ENCODE measurements at places on chromosomes 2 and 18.
A peak's percentile ranks its signal among the peaks of the same experiment; 100 is the strongest.

- no peak for DNase-seq
Observed at GRCh38 chr2:240589375-240589774, 2.8 kb downstream of the CAPN10 start.

DNA sequence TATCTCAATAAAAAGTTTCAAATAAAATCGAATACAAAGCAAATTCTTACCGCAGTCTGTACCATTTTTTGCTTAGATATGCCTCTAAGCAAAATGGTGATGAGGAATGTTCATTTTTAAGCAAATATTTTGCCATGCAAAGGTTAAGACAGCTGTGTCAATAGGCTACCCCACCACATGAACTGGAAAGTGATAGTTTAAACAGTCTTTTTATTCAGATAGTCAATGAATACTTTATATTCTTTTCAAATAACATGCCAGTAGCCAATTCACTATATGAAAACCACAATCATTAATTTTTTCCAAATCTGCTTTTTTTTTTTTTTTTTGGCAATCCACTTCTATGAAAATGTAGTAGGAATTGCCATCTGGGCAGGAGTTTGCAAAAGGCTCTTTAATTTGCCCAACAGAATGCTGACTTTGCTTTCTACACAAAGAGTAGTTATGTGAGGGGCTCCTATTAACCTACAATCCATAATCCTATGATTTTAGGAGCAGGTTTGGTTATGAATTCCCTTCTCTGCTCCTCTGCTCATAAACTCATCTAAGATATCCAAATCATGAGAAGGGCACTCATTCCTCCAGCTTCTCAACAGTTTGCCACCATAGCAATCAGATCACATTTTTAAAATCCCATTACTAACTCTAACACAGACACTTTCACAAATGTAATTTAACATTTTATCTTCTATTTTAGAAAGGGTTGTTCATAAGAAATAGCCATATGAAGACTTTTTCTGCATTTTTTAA, 69.2 kb downstream of the SLC40A1 start:
- DNase-seq: no peak

DNA sequence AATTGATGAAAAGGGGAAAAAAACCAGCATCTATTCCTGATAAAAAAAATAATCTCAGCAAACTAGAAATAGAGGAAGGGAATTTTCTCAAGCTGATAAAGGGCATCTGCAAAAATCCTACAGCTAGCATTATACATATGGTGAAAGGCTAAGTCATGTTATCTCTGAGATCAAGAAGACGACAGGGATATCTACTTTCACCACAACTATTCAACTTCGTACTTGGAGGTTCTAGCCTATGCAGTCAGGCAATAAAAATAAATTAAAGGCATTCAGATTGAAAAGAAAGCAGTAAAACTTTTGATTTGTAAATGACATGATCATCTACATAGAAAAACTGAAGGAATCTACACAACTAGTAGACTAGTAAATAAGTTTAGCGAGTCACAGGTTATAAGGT, 58.2 kb downstream of the CAB39 start:
- DNase-seq: no peak

DNA sequence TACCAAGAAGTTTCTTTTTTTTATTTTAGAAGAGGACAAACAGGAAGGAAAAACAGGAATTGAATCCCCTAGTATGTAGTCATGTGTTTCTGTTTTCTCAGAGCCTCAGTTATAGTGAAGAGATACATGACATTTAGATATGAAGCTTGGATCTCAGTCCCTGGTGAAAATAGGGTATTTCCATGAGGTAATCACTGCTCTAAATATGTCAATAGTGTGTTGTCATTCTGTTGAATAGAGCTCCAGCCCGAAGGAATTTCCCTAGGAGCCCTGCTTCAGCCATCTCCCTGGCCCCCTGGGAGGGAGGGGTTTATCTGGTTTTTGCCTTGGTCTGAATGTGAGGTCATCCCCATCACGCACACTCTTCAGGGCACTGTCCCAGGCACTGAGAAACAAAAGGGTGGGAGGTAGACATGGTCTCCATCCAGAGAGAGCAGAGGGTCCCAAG, 47.1 kb upstream of the REL start:
- DNase-seq: no peak

DNA sequence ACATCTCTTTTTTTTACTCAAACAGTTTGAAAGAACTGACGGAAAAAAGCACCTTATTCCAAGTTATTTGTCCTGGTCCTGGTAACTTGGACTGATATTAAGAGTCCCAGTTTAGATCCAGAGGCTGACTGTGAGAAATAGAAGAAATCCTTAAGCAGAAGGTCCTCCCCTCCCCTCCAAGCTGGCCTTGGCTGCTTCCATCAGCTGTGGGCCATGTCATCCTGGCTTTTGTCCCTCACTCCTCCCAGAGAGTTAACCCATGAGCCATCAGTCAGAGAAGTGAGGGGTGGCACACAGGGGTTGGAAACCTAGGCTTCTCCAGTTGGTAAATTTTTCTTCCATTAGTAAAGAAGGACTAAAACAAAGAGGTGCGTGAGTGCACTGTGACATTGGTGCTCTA, 9.7 kb upstream of the NAPG start:
- DNase-seq: no peak

DNA sequence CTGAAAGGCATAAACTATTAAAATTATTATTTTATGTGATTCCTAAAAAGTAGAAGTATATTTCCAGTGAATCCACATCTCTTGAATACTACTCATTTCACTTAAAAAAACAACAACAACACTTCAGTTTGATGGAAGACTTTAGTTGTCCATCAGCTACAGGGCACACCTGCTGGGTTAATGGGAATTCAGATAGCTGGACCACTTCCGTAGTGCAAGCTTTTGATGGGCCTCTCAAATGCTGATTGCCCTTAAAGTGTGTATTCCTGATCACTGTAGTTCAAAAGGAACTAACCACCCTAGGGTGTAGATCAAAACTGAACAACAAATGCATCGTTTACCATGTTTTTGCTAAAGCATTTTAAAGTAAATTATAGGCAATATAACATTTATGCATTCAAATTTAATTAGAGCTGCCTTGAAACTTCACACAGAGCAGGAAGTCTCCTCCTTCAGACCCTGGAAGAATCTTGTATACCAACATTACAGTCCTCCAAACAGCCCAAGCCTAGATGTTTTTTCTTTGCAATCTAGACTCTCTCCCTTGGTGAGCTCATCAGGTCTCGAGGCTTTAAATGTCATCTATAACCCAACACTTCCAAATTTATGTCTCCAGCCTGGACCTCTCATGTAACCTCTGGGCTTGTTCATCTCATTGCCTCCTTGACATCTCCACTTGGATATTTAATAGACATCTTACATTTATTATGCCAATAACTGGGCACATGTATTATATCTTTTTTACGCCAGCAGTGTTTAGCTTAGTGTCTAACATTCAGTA, 510.1 kb upstream of the SLC39A10 start:
- no peak for DNase-seq

- no peak for DNase-seq
Observed at GRCh38 chr2:27408601-27409320, 630 bp downstream of the PPM1G start.

GRCh38 chr2:120343433-120344105, 2.4 kb upstream of the INHBB start:
- peak; percentile 54 for DNase-seq

GRCh38 chr2:102801858-102802699, 40.2 kb downstream of the TMEM182 start:
- no peak for DNase-seq

- DNase-seq: peak; percentile 57
Observed at GRCh38 chr2:7924023-7924762, 757.7 kb upstream of the ID2 start.

DNA sequence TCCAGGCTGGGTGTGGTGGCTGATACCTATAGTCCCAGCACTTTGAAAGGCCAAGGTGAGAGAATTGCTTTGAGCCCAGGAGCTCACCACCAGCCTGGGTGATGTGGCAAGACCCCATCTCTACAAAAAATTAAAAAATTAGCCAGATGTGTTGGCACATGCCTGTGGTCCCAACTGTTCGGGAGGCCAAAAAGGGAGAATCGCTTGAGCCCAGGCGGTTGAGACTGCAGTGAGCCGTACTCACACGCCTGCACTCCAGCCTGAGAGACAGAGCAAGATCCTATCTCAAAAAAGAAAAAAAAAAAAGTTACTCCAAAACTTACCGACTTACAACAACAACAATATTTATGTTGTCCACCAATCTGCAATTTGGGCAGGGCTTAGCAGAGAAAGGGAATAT, 178.0 kb upstream of the FN1 start:
- DNase-seq: no peak

DNA sequence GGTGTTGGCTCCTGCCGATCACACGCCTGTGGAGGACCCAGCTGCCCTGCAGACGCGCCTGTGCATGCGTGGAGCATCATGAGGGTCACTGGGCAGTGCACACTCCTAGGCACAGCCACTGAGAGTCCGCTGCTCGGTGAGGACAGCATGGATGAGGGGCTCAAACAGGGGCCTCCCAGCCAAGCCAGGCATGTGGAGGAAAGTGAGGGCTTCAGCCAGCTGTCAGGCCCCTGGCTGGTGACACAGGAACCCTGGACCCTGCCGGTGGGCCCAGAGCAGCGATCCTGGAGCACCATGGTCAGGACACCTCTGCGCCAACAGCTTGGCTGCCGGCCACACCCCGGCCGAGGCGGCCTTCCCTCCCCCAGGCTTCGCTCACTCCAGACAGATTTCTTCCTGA, 171.2 kb downstream of the RTP5 start:
- DNase-seq: no peak

GRCh38 chr2:169329688-169330554, 32.4 kb downstream of the LRP2 start:
- DNase-seq: no peak

- peak; percentile 8 for DNase-seq
Observed at GRCh38 chr2:107466241-107466640, 360.5 kb upstream of the RGPD4 start.

- DNase-seq: no peak
Observed at GRCh38 chr2:23655934-23656596, 270.9 kb downstream of the ATAD2B start.

- DNase-seq: no peak
Observed at GRCh38 chr2:217371781-217372213, 511.9 kb upstream of the TNP1 start.

GRCh38 chr2:45010702-45011012, 1.4 kb upstream of the SIX2 start:
- DNase-seq: no peak

DNA sequence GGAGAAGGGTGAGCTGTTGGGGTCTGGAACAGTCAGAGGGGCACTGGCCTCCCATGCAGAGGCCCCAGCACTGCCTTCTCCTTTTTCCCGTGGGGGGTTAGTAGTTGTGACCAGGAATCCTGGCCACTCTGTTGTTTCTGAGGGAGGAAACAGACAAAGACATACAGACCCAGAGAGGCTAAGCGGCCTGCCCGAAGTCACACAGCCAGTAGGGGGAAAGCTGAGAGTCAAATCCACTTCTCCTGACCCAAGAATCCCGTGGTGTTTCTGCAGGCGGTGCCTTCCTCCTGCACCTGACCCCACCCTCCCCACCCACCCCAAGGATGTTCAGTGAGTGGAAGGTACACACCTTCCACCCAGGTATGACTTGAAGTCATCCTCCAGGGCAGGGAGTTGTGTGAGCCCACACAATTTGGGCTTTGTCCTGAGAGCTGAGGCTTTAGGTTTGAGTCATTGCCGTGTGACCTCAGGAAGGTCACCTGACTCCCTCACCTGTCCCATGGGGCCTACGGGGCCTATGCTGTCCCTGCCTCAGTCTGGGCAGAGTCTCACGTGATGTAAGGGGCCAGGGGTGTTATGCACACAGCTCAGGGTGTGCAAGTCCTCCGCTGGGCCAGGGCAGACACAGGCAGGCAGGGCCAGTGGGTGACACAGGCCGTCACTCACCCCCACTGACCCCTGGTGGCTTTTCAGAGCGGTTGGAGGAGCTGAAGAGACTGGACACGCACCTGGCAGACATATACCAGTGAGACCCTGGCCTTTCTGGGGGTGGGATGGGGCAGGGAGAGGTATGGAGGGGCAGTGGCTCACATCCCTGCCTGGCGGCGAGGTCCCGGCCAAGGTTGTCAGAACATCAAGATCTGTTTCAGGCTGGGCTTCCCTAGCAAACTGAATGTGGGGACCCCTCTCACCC, 5.0 kb downstream of the NT5DC4 start:
- DNase-seq: no peak

DNA sequence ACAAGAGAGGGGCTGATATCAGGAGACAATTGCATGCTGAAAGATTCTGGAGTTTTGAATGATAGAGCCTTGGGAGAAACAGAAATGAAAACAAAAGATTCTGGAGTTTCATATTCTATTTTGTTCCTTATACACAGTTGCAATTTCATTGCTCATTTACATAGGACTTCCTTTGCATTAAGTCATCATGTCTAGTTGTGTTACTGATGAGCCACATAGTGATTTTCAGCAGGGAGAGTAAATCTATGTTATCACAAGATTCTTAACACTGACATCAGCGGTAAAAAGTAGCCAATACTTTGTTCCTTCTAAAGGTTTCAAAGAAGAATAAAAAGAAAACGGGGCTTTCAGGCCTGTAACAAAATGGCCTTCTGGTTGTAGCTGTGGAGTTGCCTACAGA, 7.1 kb downstream of the ADAM17 start:
- no peak for DNase-seq

DNA sequence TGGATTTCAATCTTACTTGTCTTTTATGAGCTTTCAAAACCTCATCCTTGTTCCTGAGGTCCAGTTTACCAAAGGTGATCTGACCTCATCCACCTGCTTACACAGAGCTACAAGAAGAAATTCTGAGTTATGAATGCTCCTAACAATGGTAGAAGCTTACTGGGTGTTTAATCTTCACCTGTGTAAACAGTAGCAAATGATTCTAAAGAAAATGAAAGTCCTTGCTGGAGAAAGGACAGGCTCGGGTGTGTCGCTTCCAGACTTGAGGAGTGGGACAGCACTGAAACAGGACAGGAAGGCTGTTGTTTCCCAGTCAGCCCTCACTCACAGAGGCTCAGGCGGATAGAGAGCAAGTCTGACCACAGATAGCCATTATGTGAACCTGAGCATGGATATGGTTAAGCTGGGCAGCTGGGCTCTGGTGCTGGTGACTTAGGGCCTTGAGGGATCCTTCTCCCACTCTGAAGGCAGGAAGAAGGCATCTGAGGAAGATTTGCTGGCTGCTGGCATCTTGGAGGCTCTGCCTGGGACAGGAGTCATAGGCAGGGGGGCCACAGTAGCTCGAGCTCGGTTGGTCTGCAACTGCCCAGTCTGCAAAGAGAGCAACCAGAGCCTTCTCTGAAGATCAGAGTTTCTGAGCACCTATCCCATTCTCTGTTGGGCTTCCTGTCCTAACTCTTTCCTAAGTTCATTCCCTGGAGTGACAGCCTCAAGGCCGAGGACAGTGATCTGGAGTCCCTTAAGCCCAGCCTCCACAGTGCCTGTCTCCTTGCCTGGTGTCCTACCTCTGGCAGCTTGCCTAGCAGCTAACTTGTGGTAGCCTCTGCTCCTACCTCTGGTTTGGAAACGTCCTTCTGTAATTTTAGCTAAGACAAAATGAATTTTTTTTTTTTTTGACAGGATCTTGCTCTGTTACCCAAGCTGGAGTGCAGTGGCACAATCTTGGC, 4.0 kb downstream of the DOK1 start:
- DNase-seq: no peak

Measured in cerebellar cortex (tissue), 1 donor.